ENCODE measurements at places on chromosomes 1 and 21.

GRCh38 chr1:97270508-97271307 lies 549.1 kb downstream of the PTBP2 start:
- no peak for DNase-seq

DNA sequence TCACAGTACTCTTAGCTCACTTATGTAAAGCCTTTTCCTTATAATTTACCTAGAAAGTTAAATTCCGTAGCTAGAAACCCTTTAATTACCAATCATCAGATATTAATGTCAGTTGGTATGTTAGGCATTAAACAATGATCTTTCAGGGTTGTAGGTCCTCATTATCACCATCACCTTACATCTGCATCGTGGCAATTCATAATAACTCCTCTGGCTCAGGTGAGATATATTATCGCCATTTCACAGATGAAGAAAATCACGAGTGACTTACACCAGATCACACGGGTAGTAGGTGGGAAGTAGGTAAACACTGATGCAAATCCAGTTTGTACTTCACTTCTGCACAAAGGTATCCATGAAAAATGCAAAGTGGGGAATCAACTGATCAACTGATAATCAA lies 639 bp downstream of the NUP133 start:
- DNase-seq = no peak

- DNase-seq = no peak
Measured at GRCh38 chr1:14572861-14573260, 25.6 kb upstream of the KAZN start.

- DNase-seq = no peak
Measured at GRCh38 chr1:44089371-44090048, 29.1 kb upstream of the KLF17 start.

DNA sequence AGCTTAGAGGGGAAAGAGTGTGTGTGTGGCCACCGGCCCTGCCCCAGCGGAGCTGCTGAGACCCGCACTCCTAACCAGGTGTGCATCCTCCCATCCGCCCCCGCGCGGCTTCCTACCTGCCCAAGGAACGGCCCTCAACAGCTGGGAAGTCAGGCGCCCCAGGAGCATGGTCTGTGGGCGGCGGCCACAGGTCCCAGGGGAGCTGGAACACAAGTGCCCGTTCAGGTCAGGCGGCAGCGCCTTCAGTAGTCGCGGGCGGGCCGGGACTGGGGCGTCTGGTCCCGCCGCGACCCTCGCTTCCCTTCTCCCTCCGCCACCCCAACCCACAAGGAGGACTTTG lies 448 bp downstream of the AURKAIP1 start:
- no peak for DNase-seq

- no peak for DNase-seq
Measured at GRCh38 chr1:56573311-56573710, 6.1 kb downstream of the PLPP3 start.

GRCh38 chr1:30733493-30733892 lies 10.1 kb upstream of the MATN1 start:
- no peak for DNase-seq

DNA sequence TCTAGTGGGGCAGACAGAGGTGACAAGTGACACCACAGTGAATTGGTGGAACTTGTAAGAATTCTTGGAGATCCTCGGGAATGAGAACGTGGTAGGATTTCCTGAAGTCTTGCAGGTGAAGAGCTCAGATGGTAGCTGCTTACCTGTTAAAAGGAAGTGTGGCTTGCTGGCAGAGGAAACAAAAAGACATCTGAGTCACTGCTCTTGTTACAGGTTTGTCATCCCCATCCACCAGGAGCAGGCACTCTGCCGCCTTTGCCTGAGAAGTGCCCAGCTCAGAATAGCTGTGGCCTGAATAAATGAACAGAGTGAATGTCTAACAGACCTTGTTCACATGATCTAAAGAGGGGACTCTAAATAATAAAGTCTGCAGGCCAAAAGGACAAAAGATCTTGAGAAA lies 12.3 kb upstream of the ZSCAN20 start:
- no peak for DNase-seq

GRCh38 chr1:208098773-208099172 lies 145.4 kb downstream of the PLXNA2 start:
- DNase-seq = no peak

GRCh38 chr1:41419584-41420295 lies 58.5 kb downstream of the FOXO6 start:
- no peak for DNase-seq

GRCh38 chr1:51622455-51622913 lies 5.6 kb downstream of the OSBPL9 start:
- no peak for DNase-seq

GRCh38 chr1:17572264-17572985 lies 32.9 kb downstream of the ARHGEF10L start:
- no peak for DNase-seq

GRCh38 chr21:38590449-38591217 lies 92.4 kb upstream of the ERG start:
- DNase-seq = no peak

DNA sequence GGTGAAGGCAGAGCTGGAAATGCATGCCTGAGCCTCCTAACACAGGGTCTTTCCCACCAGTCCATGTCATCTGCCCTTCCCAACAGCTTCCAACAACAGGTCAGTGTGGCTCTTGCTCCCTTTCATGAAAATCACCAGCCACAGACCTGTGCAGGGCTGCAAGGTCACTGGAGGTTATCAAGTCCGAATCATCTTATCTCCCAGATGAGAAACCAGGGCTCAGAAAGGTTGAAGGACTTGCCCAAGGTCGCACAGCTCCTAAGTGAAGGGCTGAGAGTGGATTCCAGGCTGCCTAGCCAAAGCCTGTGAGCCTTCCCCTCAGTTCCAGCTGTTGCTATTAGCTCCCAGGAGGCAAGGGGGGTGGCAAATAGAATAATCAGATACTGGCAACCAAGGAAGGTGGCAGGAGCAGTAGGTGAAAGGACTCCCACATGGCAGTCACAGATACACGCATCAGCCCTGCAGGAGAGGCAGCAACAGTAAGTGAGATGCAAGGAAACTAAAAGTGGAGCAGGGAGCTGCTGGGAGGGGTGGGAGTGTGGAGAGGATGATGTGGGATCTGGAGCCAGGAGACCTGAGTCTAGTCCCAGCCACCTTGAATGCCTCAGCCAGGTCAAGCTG lies 74.2 kb downstream of the SSBP3 start:
- DNase-seq = no peak

GRCh38 chr1:19817160-19817559 lies 2.1 kb upstream of the RNF186 start:
- no peak for DNase-seq

DNA sequence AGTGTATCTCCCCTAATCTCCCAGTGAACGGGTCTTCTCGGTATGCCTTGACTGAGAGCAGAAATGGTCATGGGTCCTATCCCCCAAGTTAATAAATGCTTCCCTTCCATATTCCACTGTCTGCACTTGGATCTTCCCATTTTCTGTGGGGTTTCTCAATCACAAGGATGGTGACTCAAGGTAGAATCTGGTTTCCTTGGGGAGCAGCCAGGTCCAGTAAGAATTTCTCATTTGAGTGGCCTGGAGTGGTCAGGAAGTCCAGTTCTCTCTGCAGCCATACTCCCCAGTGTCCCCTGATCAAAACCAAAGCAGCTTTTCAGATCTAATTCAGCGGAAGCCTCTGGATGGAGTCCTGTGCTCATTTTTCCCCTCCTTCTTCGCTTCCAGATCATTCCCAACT lies 14.8 kb upstream of the SLC27A3 start:
- DNase-seq = no peak

DNA sequence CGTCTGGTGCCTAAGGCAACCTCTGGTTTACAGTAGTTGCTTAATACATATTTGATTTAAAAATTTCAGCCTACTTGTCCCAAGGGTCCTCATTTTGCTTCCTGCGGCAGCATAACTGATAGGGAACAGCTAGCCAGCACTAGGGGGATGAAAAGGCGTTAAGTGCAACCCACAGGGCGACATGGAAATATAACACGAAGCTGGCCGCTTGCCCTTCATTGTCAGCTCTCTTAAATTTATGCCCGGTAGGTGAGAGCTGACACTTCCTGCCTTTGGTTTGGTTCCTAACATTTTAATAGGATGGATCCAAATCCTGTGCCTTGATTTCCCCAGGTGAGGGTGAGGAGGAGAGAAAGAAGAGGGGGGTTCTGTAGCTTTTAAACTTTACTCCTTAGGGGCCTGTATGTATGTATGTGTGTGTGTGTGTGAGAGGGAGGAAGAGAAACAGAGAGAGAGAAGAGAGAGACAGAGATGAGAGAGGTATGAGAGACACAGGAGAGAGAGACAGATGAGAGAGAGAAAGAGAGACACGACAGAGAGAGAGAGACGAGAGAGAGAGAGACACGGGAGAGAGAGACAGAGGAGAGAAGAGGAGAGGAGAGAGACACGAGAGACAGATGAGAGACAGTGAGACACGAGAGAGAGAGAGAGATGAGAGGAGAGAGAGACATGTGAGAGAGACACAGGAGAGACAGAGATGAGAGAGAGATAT lies 938 bp upstream of the ACTN2 start:
- no peak for DNase-seq

DNA sequence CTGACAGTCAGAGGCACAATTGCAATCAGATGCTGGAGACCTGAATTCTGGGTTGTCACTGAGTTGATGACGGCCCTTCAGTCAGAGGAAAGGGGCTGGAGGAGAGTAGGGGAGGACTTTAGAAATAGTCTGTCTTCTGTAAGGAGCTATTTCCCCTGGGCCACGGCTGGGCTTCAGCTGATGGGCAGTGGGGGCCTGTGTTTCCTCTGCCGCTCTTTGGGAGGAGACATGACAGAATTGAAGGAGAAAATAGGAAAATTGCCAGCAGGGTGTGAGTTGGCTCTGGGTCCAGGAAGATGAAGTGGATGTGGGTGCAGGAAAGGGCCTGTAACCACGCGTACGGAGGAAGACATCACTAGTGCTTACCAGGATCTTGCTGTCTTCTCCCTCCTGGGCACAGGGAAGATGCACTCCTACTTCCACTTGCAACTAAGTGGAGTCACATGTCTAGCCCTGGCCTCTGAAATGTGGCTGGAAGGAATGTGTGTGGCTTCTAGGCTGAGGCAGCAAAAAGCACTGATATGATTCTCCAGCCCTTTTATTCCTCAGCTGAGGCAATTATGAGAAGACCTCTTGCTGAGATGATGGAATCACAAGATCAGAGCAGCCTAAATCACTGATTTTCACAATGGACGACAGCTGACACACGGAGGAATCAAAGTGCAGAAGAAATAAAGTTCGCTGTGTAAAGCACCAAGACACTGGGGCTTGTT lies 250.0 kb downstream of the GRIK3 start:
- no peak for DNase-seq

GRCh38 chr1:94562519-94563260 lies 21.1 kb upstream of the F3 start:
- DNase-seq = no peak

GRCh38 chr1:100883963-100884362 lies 10.7 kb downstream of the EXTL2 start:
- DNase-seq = no peak

GRCh38 chr1:228684607-228685006 lies 50.7 kb upstream of the RHOU start:
- no peak for DNase-seq

DNA sequence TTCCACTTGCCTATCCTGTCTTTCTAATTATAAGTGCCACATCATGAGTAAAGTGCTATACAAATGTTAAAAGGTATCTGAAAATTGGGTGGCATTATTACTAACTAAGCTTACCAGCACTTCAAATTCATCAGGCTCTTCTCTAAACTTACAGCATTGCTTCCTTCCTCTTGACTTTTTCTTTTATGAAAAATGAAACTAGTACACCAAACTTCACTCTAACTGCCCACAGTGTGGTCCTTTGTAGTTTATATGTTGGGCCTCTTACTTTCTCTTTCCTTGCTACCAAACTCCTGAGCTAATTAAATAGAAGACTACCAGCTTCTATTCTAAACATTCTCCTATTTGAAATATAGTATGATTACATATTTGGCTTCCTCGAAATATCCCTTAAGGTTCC lies 81.8 kb downstream of the NOTCH2 start:
- DNase-seq = no peak

DNA sequence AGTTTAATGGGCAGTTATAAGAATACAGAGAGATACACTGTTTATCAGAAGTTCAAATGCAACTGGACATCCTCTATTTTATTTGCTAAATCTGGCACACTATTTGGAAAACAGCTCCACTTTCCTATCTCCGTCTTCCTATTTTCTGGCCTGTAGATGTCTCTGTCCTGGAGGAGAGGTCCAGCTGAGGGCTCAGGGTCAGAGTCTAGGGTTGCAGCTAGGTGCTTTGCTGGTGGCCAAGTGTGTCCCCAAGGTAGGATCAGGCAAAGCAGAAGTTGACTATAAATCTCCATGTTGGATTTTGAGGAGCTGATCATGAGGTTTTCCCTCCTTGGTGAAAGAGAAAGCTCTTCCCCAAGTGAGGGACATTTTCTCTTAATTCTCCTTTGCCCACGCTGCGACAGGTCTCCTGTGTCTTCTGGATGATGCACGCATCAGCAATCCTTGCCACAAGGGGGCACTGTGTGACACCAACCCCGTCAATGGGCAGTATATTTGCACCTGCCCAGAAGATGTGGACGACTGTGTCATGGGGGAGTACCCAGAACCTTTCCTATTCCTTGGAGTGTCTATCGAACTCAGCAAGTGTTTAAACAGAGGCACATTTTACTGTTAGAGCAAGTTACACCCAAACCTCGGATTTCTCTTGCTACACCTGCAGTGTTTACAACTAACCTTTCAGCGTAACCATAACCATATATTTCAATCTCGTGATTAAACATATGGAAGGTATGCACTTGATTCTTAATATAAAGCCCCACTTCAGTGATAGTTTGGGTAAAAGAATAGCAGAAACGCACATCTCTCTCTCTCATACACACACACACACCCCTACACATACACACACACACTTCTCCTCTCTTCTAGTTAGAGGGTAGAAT lies 10.2 kb downstream of the ADAM30 start:
- no peak for DNase-seq

DNA sequence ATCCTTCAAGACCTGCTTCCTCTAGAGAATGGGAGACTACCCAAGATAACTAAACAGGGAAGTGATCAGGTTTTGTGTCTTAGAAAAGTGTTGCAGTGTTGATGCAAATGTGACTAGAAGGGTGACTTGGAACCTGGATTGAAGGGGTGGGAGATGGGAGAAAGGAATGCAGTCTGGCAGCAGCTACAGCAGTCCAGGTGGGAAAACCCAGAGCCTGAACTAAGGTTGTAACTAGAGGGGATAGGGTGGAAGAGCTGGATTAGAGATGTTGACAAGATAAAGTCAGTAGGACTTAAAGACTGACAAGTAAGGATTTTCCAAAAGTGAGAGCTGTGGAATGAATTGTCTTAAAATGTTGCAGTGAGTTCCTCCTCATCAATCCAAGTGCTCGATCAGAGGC lies 7.1 kb upstream of the SHISA4 start:
- DNase-seq = no peak
